NCI-H1930 (cell line): ENCODE measurements at places on chromosomes 6 and 20.

DNA sequence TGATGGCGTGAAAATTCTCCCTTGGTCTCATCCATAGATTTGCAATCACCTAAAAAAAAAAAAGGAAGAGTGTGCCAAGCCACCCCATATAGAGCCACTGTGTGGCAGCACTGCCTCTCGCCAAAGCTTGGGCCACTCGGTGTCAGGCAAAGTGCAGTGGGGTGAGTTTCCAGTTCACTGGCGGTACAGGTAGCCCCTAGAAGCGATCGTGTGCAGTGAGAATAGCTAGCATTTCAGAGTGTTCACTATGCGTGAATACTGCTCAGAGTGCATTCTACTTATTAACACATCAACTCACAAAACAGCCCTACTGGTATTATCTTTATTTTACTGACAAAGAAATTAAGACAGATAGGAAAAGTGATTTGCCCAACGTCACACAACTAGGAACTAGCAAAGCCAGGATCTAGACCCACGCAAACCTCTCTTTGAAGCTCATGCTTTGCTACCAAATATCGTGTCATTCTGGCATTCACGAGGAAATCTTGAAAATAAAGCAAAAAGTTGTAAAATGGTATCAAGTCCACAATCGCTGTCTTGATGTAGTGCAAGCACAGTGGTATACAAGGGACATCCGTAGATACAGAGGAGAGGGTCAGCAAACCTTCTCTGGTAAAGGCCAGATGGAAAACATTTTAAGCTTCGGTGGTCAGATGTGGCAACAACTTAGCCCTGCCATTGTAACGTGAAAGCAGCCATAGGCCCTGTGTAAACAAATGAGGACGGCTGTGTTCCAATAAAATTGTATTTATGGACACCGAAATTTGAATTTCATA lies 10.4 kb upstream of the GCNT2 start:
- DNase-seq: no peak

GRCh38 chr6:126293891-126294524 lies 45.9 kb upstream of the CENPW start:
- peak; percentile 35 for DNase-seq

DNA sequence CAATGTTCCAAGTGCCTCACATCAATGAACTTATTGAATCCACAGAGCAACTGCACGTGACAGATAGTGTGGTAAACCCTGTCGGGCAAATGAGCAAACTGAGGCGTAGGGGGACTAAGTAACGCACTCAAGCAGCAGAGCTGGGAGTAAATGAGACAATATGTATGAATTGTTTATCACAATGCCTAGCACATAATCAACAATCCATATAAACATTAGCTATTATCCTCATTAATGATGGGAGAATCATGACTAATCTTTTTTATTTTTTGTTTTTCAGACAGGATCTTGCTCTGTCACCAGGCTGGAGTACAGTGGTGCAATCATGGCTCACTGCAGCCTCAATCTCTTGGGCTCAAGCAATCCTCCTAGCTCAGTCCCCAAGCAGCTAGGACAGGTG lies 43.9 kb upstream of the B4GALT5 start:
- no peak for DNase-seq

DNA sequence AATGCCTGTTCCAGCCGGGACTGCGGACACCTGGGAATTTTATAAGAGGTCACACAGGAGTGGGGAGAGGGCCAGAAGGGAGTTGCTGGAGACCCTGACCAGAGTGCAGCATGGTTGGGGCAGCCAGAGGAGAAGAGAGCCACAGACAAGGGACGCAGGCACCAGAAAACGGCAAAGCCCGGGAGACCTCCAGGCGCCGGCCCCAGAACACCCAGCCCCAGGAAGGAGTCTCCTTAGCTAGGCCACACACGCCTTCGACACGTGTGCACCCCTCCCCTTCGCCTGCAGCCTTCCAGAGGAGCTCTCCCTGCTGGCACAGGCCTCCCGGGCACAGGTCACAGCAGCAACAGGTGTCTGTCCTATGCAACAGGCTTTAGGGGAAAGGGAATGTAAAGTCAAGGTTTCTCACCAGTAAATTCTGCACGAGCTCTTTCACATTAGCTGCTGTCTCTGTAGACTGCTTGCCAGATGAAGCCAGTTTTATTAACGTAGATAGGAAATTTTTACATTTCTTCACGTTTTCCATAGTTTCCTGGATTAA lies 57.0 kb downstream of the TAF4 start:
- DNase-seq: no peak

- DNase-seq: no peak
These were observed 275.1 kb upstream of the PRDM1 start for GRCh38 chr6:105810922-105811482.

- DNase-seq: no peak
These were observed 249.7 kb downstream of the TTLL2 start for GRCh38 chr6:167574431-167575151.

DNA sequence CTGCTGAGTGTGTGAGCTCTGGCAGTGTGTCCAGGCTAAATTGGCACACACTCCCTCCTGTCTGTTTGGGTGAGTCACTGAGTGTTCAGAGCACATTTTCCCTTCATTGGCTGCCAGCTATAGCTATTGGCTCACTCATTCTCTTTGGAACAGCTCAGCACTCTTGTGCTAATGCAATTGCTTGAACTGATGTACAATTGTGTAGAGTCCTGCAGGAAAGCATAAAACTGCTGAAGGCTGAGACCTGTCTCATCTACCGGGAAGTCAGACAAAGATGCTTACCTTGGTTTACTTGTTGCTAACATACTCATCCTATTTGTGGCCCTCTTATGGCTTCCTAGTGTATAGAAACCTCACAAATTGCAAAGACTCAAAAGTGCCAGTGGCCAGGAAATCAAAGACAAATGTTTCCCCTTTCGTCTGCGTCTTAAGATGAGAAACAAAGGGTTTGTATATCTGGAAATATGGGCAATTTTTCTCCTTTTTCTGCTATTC lies 351.0 kb downstream of the BCKDHB start:
- no peak for DNase-seq

DNA sequence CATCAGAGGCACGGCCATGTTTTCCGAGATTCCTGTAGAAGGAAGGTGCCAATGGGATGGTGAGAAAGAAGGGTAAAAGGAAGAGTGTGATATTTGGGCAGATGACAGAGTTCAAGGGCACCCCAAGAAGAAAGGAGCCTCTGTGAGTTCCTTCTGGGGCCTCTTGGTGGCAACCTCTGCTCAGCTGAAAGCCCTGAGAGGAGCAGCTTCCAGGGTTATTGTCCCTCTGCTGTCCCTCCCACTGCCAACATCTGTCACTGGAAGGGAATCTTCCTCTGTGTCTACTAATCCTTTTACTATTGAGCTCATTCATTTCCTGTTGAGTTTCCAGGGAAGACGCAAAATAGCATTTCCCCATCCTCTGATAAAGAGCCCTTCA lies 40.0 kb upstream of the KCNK16 start:
- DNase-seq: no peak

- DNase-seq: no peak
These were observed 143.8 kb downstream of the STXBP5 start for GRCh38 chr6:147347882-147348575.

- DNase-seq: no peak
These were observed 133.4 kb upstream of the MYLIP start for GRCh38 chr6:15995493-15995892.

DNA sequence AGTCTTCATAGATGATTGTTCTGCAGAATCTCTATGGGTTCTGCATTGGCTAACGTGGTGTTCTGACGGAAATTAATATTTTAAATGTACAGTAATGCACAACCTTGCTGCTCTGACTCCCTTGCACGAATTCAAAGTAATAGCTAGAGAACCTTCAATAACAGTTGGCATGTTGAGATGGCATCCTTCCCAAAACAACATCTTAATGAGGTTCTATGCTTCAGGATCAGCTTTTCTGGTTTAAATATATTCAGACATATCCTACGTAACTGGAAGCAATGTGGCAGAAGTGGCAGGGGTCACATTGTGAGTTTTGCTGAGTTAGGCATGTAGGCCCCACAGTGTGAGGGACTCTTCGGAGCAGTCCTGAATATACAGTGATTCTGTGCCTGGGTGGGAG lies 25.7 kb downstream of the DSE start:
- no peak for DNase-seq

GRCh38 chr6:85273870-85274269 lies 176.0 kb upstream of the NT5E start:
- no peak for DNase-seq

DNA sequence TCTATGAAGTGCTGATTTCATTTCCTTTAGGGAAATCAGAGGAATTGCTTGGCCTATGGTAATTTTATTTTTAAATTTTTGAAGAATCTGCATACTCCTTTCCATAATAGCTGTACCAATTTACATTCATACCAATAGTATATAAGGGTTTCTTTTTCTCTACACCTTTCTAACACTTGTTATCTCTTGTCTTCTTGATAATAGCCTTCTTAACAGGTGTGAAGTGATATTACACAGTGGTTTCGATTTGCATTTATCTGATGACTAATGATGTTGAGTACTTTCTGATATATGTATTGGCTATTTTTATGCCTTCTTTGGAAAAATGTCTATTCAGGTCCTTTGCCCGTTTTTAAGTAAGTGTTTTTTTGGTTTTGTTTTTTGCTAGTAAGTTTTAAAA lies 40.8 kb downstream of the SMAP1 start:
- no peak for DNase-seq

DNA sequence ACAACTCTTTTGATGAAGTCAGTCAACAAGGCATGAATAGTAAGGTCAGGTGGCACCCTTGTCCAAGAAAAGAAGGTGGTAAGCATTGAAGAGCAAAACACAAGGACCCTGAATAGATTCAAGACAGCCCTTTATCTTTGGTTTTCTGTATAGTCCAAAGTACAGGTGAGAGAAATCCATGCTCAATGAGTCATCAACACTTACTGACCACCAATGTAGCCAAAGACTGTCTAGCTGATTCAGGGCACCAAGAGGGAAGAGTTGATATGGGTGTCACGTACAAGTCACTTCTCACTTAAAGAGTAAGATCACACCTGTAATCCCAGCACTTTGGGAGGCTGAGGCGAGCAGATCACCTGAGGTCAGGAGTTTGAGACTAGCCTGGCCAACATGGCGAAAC lies 528.3 kb downstream of the CD83 start:
- DNase-seq: no peak

GRCh38 chr20:41232973-41233926 lies 84.3 kb downstream of the ZHX3 start:
- no peak for DNase-seq
